ENCODE measurements at places on chromosomes 3 and 15.

DNA sequence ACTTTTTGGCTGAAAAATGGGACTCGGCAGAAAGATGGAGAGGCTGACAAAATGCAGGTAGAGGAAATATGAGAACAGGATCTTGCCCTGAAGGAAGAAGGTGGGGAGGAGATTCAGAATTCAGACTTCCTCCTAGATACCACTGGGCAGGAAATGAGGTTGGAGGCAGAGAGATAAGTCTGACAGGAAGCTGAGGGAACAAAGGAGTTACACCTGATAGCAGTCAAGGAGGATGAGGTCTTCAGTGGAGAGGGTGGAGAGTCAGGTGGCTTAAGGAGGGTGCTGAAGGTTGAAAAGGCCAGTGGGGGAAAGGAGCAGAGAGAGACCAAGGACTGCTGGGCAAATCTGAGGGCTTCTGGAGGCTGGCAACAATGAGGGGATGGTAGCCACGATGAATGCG, 56.8 kb downstream of the CCR4 start:
- no peak for DNase-seq

- DNase-seq = no peak
Observed at GRCh38 chr15:23806980-23807379, 119.9 kb upstream of the NDN start.

DNA sequence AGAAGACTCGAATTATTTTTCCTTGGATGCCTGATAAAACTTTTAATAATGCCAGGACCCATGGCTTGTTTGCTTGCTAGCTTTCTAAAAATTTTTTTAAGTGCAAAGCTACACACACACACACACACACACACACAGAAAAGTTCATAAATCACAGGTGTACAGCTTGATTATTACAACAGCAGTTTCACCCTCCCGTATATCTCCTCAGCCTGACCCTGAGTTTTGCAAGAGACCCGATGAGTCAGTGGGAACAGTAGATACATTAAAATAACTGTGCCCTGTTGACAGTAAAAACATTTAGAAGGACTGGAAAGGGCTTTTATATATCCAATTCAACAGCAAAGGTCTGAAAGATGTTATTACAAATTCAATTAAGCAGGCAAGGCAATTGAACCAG, 46.7 kb downstream of the EMC4 start:
- DNase-seq = no peak

DNA sequence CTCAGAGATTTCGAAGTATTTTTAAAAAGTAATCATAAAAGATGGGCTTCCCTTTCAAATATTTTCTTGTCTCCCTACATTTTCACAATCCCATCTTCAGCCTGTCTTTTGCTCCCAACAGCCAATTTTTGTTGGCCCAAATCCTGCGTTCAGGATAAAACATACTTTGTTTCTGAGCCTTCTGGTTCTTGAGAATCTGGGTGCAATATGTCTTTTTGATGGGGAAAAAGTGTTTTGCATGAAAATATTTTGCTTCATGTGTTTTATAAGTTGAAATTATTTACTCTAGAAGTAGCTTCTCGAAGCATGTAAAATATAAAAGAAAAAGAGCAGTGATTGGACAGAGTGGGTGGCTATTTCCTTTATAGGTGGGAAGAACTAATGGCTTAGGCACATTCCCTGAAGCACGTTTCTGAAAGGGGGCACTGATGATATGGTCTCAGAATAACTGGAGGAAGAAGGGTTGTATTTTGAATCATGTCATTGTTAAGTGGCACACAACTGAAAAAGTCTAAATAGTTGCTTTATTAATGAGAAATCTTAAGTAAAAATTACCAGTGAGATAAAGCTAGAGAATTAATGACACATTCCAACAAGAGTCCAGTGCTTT, 3.9 kb downstream of the UNC13C start:
- DNase-seq = no peak

DNA sequence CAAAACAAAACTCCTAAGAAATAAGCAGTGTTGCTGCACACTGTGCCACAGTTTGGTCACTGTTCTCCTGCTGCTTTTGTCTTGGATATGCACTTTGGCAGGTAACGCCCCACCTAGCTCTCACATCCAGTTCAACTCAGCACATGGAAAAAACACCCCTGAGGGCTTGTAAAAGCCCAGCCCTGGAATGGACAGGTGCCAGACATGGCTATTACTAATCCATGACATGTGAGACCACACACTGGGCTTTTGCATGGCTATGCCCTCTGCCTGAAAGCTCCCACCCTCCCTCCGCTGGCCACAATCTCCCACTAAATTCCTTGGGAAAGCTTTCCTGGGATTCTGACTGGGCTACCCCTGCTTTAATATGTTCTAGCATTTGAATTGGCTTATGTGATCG, 24.7 kb upstream of the ZBED2 start:
- DNase-seq = no peak

DNA sequence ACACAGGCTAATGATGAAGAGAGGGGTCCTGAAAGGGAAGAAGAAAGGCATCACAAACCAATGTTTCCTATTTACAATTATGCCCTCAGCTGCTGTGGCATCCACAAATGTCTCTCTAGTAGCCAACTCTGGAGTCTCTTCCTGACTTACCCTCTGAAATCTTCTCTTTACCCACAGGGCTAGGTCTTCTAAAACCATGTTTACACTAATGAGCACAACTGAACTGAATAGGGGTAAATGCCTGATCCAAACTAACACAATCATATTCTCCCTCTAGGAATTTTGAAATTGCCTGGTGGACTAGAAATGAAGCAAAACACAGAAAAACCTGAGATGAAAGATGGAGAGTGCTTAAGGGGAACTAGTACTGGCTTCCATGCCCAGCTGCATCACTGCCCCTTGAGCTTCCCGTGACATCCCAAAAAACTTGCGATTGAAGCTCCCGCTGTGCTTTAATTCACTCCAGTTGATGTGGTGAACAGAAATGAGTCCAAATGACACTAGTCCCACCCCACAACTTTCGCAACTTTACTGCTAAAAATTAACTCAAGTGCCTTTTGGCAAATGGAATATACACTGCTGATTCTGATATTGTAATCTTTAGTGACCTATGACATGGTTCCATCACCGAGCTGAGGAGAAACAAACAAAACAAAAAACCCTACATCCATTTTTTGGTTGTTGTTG, 32.8 kb downstream of the CFAP20DC start:
- no peak for DNase-seq

- DNase-seq = no peak
Observed at GRCh38 chr3:15815696-15816095, 17.9 kb upstream of the ANKRD28 start.

DNA sequence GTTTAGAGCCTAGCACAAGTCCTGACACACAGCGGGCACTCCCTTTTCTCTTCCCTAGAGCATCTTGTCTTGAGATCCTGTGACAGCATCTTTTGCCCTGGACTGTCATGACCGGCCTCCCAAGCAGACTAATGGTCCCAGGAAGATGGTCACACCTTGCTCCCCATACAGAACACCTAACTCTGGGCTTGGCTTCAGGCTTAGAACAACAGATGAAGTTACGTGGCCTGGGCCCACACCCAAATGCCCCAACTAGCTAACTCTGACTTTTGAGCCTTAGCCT, 781 bp upstream of the IP6K1 start:
- no peak for DNase-seq

GRCh38 chr3:102400766-102401165, 34.0 kb upstream of the ZPLD1 start:
- DNase-seq = no peak

DNA sequence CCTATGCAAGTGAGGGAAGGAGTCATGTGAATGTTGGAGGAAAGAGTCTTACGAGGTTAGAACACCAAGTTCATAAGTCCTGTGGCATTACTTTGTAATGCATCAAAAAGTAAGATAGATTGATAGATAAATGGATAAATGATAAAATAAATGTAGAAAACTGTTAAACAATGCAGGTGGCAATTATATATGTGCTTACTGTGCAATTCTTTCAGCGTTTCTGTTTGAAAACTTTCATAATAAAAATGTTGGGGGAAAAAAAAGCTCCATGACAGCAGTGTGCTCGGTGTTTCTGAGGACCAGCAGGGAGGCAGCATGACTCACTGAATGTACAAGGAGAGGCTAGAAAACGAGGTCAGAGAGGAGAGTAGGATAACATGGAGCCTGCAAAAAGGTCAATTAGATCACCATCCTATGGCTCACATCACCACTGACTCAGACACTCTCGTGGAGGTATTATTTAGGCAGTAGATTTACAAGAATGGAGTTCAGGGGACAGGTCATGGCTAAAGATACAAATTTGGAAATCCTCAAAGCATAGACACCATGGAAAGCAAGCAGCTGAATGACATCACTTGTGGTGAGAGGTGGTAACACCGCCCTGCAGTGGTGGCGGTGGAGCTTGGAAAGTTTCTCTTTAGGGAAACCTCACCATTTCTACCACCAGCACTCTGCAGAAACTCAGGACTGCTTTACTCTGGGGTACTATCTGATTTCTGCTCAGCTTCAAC, 219.8 kb downstream of the CTNNB1 start:
- peak; percentile 6 for DNase-seq

DNA sequence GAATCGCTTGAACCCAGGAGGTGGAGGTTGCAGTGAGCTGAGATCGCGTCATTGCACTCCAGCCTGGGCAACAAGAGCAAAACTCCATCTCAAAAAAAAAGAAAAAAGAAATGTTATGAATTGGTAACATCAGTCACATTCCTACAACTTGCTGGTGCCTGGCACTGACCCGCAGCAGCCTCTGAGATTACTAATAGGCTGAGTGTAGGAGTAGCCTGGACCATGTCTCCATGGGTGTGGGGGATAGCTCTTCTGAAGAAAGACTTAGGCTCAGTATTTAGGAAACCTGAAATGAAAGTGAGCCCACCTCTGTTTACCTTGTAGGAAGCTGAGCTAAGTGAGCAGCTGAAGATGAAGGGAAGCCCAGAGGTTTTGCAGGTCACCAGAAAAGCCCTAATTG, 148.3 kb downstream of the LRRC28 start:
- no peak for DNase-seq

DNA sequence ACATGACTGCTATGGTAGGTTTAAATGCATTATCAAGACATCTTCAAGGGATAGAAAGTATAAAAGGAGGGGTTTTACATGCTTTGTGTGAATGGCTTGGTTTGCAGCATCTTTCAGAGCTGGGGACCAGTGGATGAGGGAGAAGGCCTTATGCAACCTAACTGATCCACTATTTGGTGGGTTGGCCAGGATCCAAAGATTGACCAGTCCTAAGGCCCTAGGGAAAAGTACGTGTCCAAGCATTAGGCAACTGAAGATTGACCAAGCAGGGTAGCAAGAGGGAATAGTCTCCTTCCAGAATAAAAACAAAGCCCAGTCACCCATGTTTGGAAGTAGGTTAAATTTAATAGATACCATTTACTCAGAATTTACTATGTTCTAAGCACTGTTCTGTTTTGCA, 509.3 kb downstream of the EPHB1 start:
- no peak for DNase-seq

GRCh38 chr3:129702934-129703712, 96.6 kb upstream of the PLXND1 start:
- DNase-seq = no peak

GRCh38 chr15:79067072-79067833, 23.3 kb downstream of the RASGRF1 start:
- no peak for DNase-seq

GRCh38 chr3:111998636-111999483, at the start of gene TAGLN3:
Gene TAGLN3, plus strand, starts transcription at chr3:111998922. Its CDS starts 501 bp downstream, at chr3:111999423.
- DNase-seq = no peak

DNA sequence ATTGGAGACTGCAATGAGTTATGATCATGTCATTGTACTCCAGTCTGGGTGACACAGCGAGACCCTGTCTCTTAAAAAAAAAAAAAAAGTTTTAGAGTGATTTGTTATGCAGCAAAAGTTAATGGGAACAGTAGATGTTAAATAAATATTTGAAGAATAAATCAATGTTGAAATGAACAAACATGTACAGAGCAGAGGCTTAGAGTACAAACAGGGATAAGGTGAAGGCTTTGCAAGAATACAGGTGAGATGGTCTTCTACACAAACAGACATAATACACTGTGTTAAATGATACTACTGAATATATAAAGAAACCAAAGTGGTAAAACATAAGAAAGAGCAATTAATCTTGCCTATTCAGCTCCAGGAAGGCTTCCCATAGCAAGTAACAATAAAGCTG, 265.4 kb downstream of the CNTN3 start:
- DNase-seq = no peak

DNA sequence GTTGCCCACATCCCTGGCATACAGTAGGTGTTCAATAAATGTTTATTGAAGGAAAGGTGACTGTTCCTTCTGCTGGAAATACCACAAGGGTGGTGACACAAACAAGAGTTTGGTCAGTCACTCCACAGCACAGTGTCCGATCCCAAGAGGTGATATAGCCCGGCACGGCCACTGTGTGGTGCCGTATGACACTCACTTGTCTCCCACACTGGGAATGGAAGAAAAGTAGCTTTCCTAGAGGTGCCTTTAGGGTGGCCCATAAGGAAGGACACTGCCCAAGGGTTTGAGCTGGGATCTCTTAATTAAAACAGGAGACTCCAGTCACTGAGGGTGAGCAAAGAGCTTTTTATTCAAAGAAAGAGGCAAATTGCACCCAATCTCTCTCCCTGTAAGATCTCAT, 40.5 kb downstream of the TGM4 start:
- no peak for DNase-seq

- DNase-seq = no peak
Observed at GRCh38 chr3:53705774-53706173, 140.4 kb downstream of the CHDH start.

- no peak for DNase-seq
Observed at GRCh38 chr3:59940718-59941117, 890.9 kb upstream of the CFAP20DC start.

GRCh38 chr3:194062830-194063229, 73.1 kb upstream of the HES1 start:
- DNase-seq = no peak

Data from activated naive CD4-positive, alpha-beta T cell treated with anti-CD3 and anti-CD28 coated beads, Interleukin-2, amount 50 U/mL, for 72 hours (primary cell).